ENCODE measurements at places on chromosomes 2 and 18.

DNA sequence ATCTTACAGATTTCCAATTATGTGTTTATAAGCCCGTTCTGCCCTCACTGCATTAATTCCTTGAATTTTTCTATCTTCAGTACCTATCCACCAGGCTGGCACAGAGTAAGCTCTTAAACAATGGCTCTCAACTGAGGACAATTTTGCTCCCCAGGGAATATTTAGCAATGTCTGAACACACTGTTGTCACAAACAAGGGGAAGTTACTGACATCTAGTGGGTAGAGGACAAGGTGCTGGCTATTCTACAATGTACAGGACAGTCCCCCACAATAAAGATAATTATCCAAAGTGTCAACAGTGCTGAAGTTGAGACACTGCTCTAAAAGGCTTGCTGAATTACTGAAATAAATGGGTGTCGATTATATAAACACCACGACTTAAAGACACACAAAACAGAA, 5.0 kb downstream of the NDUFS1 start:
- DNase-seq = no peak

GRCh38 chr2:148702475-148702874, 57.9 kb downstream of the EPC2 start:
- DNase-seq = no peak

- DNase-seq = no peak
Measured at GRCh38 chr2:181499231-181499630, 42.0 kb downstream of the ITGA4 start.

DNA sequence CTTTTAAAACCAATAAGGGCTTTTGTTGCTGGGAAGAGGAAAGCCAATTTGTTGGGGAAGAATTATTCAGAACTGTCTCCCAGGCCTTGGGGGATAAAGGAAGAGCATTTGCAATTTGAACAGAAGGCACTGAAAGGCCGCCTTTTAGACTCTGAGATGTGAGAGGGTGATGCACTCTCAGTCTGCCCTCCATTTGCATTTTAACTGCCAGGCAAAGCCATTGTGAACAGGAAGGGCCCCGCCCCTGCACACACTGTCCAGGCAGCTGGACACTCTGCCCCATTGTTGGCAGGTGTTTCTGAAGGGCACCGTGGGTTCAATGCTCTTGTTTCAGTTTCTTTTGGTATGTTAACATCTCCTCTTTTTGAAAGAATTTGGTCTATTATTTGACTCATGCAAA, 169.5 kb upstream of the COPS8 start:
- DNase-seq = no peak

GRCh38 chr18:64332835-64333234, 183.9 kb upstream of the LINC00305 start:
- no peak for DNase-seq

DNA sequence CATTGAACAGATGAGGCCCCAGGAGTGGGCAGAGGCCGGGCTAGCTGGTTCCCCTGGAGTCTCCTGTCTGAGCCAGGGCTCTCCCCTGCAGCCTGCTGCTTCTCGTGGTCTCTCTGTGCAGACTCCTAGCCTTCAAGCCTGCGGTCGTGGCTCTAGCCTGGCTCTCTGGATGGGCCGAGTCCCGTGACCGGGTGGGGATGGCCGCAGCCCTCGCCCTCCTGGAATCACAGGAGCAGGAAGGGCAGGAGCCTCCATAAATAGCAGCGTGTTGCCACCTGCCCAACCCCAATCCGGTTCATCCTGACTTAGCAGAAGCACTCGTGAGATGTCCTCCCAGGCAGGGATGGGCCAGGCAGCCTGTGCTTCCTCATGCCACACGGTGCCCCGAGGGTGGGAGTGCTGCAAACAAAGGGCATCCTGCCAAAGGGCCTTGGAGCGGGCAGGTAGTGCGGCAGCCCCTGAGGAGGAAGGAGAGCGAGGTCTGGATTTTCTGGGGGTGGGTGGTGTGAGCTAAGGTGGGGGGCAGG, 43.9 kb downstream of the FOSL2 start:
- DNase-seq = no peak

DNA sequence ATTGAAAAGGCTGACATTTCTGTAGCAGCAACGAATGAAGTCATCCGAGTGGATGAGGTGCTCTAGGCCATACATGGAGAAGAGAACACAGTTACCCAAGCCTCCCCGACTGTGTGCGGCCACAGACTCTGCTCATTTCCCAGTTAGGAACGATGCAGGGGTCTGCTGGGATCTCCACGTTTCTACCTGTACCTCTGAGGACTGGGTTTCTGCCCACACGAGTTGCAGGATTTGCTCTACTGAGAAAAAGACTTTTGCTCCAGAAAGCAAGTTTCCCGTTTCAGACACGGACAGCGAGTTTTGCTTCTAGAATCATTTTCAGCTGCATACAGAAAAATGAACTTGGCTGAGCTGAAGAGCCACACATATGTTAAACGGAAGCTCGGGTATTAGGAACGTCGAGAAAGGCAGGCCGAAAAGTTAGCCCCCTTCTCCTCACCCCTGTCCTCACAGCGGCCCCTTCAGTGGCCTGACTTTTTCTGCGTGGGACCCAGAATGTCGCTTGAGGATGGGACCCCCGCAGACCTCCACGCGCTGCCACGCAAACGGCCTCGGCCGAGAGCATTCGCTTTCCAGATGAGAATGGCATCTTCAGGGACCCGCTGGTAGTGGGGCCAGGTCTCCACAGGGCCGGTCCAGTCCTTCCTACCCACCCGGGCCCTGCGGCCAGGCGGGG, 582 bp upstream of the RAB31 start:
- peak; percentile 76 for DNase-seq

DNA sequence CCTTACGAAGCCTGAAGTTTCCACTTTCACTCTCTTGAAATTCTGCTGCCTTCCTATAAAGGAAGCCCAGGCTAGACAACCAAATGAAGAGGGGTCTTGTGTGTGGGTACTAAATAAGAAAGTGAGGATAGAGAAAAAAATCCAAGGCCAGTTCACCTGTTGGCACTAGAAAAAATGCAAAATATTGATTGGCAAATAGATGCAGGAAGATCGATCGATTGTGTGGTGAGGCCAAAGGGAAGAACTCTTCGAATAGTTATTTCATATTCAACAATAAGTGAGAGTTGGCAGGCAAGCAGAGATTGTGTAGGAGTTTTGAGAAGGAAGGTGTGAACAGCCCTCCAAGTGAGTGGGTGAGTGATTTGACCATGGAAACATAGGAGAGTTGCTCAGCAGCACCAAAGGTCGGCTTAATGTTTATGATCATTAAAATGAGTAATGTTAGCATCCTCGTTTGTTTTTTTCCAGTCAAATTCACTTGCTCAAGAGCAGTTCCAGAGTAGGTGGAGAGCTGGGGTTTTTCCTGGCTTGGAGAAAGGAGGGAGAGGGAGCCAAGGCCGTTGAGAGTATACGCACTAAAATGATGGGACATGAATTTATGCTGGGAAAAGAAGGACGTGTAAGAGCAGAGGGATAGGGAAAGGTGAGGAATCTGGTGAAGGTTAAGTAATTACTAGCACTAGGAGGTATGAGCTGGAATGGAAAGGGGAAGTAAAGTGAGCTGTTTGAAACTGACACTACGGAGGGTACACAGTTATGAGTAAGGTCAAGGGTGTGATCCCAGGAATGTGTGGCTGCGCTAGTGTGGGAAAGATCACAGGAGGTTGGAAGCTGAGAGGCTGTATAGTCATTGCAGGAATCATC, 1.1 kb upstream of the NAPG start:
- no peak for DNase-seq

- no peak for DNase-seq
Measured at GRCh38 chr2:226338825-226339224, 460.8 kb downstream of the IRS1 start.

GRCh38 chr2:133235968-133236367, 332.3 kb downstream of the NCKAP5 start:
- DNase-seq = no peak

GRCh38 chr18:42780171-42780570, 335.3 kb downstream of the RIT2 start:
- no peak for DNase-seq

- DNase-seq = peak; percentile 28
Measured at GRCh38 chr2:159035790-159036411, 67.5 kb downstream of the TANC1 start.

GRCh38 chr2:62038975-62039771, 133.7 kb downstream of the COMMD1 start:
- no peak for DNase-seq

GRCh38 chr2:233935426-233935825, 18.3 kb downstream of the TRPM8 start:
- no peak for DNase-seq

DNA sequence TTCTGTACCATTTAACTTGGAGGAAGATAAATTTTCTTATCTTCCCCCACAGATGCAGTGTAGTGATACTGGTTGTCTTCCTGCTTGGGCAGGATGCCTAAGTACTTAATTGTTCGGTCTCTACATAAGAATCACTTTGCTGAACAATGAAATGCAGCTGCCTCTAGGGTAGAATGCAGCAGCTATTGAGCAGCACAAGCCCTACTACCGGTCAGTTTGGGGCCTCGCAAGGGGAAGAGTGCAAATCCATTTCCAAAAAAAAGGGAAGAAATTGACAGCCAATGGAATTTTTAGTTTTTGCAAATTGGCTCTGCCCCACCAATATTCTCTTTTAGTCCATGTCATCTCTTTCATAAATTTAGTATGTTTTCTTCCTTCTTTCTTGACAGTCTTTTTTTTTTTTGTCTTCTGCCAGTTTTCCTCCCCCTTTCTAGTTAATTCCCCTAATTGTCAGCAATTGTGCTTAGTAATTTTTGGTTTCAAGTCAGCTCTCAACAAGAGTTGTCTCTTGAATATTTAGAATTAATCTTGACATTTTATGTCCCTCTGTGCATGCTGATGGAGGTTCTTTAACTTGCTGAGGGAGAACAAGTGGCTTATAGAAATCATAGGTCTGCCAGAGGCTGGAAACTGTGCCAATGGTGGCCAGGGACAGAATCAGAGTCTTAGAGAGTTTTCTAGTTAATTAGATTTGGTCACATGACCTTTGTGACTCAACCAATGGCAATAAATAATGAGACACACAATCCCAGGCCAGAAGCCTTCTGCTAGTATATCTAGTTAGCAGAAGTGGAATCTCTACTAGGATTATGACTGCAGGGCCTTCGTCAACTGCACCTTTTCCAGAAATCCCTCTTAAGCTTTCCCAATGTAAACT, 270.0 kb downstream of the CTNNA2 start:
- no peak for DNase-seq

DNA sequence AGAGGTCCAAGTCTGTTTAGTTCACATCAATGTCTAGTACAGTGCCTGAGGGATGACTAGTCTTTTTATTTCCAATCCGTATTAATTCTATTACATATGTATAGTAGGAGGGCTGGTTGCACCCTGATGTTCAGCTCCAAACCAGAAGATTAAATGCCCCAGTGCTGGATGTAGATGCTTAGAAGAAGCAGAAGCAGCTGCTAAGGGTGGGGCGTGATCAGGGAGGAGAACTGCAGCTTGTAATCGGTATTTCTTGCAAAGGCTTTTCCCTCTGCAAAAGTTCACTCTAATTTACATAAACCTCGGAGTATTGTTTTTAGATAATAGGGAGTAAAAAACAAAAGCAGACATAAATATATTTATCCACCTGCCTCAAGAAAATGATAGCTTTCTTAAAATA, 145.3 kb upstream of the ITGA4 start:
- DNase-seq = no peak

DNA sequence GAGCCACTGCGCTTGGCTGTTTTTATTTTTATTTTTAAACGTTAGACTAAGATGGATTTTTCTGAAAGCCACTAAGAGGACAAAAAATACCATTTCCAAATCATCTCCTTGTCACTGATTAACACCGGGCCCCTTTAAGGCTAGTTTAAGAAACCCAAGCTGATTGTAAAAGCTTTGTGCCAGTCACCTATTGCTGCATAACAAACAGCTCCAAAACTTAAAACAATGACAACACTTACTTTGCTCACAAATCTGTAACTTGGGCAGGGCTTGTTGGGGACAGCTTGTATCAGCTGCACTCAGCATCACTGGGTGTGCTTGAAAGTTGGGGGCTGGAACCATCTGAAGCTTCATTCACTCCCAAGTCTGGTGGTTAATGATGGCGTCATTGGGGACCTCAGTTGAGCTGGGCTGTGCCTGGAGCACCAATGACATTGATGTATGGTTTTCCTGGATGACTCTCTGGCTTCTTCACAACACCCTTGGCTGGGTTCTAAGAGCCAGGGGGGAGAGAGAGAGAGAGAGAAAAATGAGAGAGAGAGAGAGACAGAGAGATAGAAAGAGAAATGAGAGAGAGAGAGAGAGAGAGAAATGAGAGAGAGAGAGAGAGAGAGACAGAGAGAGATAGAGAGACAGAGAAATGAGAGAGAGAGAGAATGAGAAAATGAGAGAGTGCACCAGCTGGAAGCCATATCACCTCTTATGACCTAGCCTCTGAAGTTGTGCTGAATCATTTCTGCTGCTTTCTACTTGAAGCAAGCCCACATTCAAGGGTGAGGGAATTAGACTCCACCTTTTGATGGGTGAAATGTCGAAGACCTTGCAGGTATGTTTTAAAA, 26.0 kb upstream of the ATG16L1 start:
- no peak for DNase-seq

DNA sequence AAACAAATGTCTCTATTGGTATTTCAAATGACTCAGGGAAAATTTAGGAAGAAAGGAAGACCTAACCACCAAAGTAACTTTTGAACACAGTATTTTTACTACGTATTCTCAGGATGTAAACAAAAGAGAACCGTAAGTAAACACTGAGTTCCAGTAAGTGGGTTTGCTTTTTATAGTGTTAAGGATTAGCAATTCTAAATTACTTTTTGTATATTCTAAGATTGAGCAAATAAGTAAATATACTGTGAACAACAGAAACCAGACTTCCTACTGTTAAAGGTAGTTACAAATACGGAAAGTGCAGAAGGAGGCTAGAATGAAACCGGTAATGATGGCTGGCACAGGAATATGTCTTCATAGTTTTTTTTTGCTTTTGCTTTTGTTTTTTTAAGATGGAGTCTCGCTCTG, 31.5 kb downstream of the SESTD1 start:
- no peak for DNase-seq

DNA sequence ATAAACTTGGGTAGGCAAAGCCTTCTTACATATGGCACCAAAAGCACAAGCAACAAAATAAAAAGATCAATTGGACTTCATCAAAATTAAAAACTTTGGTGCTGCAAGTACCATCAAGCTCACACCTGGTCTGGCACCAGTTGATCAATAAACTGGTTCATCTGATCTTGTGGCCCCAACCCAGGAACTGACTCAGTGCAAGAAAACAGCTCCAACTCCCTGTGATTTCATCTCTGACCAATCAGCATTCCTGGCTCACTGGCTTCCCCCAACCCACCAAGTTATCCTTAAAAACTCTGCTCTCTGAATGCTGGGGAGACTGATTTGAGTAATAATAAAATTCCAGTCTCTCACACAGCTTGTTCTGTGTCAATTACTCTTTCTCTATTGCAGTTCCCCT, 8.4 kb downstream of the EPG5 start:
- no peak for DNase-seq

GRCh38 chr2:241797441-241798080, 11.4 kb upstream of the NEU4 start:
- DNase-seq = no peak
